Activated T-cell treated with anti-CD3 and anti-CD28 coated beads, Interleukin-2, amount 50 U/mL, for 72 hours (primary cell): ENCODE measurements at places on chromosomes 5 and 9. TPM values are rescaled to one million over a fixed set of nuclear protein-coding genes. Genes with fewer than 3 reads are reported as not detected.

GRCh38 chr9:101138509-101138908 lies 110.0 kb downstream of the PLPPR1 start:
- H3K36me3 ChIP-seq, result no peaks in the 10 kb centered on the region
- DNase-seq, result no peak
- no peak overlapping the region for H3K4me3 ChIP-seq

DNA sequence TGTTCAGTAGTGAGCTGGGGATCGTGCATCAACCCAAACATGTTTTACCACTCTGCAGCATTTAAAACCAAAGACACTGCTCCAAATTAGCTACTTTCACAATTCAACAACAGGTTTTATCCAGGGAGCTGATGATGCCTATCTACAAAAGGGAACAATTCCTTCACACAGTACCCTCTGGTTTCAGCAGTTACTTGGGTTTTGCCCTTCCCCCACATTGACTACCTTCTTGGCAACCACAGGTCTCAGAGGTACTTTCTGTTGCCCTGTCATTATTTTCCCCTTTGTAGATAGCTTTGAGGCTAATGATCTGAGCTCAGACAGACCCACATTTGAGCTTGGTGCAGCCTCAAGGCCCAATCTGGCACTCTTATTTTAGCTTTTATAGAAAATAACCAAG lies 96.1 kb downstream of the WDR41 start:
- no peak for DNase-seq
- H3K36me3 ChIP-seq, result no peaks in the 10 kb centered on the region
- no peak overlapping the region for H3K27ac ChIP-seq

DNA sequence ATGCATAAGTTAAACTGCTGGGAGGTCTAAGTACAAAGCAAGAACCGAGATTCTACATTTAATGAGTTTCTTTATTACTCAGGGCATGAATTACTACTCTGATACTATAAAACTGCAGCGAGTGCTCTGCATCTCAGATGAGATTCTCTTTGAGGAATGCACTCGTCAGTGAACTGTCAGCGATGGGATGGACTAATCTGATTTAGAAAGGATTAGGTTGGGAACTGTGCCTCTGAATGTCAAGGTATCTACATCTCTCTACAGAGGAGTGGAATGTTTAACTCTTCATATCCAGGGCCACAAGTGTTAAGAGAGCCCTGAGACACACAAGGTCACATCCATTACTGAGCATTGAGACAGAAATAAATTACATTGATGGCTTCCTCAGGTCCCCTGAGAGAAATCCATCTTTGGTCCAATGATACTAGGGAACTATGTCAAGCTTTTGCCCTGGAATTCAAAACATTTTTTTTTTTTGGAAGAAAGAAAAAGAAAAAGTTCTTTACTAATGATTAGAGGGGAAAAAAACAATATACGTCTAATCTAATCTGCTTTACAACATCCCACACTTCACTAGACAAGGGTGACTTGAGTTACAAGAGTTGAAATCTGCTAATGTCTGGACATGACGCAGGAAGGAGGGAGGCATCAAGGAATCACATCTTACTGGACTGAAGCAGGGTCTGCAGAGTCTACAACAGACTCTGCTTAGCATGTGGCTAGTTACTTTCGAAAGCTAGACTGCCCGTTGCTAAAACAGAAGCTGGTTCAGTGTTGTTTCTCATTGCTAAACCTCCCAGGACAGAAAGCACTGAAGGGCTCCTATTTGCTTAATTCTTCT lies 270.0 kb upstream of the TLE4 start:
- no peaks in the 10 kb centered on the region for H3K4me1 ChIP-seq
- no peak for DNase-seq
- H3K4me3 ChIP-seq, result no peak overlapping the region
- H3K27ac ChIP-seq, result no peak overlapping the region
- peaks cover 6% of the 10 kb centered on the region for H3K27me3 ChIP-seq

- no peaks in the 10 kb centered on the region for H3K36me3 ChIP-seq
- DNase-seq, result peak; percentile 61
- H3K27me3 ChIP-seq, result no peaks in the 10 kb centered on the region
- H3K4me3 ChIP-seq, result peak overlapping the region; percentile 79
- peak overlapping the region; percentile 99 for H3K27ac ChIP-seq
- H3K4me1 ChIP-seq, result peaks cover 98% of the 10 kb centered on the region
Measured at GRCh38 chr5:39208471-39208870, 10.9 kb downstream of the FYB1 start.

DNA sequence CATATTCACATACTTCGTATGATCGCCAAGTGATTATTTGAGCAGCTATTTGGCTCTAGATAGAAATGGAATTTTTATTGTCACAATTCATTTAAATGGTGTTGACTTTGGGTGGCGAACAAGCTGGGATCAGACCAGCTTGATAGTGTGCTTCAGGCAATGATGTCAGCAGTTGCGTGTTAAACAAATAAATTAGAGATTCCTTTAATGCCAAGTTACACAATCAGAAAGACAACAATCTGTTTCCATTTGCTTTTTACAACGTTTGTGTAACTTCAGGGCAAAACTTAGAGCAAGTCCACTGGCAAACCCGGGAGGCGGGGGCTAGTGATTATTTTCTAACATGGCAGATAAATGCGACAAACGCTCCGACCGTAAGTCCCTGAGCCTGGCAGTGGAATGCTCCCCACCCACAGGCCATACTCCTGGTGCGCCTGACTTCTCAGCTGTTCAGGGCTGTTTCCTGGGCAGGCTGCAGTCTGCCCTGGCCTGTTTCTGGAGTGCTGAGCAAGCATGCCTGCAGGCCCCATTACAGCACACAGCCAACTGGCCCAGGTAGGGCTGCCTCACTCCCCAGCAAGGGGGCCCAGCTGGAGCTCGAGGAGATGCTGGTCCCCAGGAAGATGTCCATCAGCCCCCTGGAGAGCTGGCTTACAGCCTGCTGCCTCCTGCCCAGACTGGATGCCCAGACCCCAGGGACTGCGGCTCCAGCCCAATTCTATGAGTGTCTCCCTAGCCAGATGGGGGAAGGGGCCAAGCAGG lies 88.7 kb downstream of the BASP1 start:
- H3K27ac ChIP-seq, result no peak overlapping the region
- no peaks in the 10 kb centered on the region for H3K4me1 ChIP-seq
- no peak overlapping the region for H3K4me3 ChIP-seq
- no peaks in the 10 kb centered on the region for H3K27me3 ChIP-seq
- H3K36me3 ChIP-seq, result no peaks in the 10 kb centered on the region
- DNase-seq, result no peak

The COL15A1 gene
- total RNA-seq, result 0.19 TPM

The TRPM3 gene
- total RNA-seq, result not detected

The ACTBL2 gene
- not detected for total RNA-seq

The GRIA1 gene
- not detected for total RNA-seq
